ENCODE measurements at places on chromosomes 16 and 17.

DNA sequence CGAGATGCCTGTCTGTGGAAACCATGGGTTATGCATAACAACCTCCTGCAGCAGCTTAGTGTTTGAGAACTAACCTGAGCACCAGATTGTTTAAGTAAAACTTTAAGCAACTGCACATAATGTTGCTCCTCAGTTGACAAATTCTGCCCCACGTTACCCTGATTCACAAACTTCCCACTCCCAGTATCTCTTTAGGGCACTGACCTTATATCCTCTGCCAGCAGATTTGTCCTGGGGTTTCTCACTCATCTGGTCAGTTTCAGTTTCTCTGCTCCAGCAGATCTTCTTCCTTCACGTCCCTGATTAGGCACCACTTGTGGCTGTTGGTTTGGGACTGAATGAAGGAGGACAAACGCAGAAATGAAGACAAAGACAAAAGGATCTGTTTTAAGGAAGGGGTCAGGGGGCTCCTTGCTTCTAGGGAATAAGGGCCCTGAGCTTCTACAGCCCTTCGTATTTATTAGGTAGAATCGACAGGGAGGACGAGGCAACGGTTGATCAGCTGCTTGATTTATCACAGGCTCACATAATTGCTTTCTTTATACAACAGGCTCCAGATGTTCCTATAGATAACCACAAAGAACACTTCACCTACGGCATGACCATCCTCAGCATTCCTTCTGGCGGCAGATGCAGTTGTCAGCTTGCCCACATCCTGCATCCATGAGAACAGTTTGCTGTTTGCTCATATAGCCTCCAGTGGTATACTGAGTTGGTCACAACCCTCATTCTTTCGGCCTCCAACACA is 13.5 kb upstream of the ZNF689 start:
- no peak for DNase-seq

GRCh38 chr16:29878172-29878571 is 15.1 kb upstream of the CDIPT start:
- no peak for DNase-seq

DNA sequence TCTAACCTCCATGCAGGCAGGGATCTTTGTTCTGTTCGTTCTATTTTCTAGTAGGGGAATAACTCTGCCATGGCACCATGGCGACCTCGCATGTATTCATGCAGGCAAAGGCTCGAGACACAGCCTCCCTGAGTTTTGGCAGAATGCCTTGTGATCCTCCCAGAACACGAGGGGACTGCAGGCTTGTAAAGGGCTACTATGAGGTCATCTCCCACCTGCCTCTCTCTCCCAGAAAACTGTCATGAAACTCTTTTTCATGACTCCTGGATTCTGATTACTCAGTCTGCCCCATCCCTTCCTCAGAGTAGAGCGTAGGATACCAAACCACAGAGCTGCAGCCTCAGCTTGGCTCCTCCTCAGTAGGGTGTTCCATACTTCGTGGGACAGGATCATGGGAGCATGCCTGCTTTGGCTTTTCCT is 64.3 kb downstream of the IGF2BP1 start:
- DNase-seq, result no peak

DNA sequence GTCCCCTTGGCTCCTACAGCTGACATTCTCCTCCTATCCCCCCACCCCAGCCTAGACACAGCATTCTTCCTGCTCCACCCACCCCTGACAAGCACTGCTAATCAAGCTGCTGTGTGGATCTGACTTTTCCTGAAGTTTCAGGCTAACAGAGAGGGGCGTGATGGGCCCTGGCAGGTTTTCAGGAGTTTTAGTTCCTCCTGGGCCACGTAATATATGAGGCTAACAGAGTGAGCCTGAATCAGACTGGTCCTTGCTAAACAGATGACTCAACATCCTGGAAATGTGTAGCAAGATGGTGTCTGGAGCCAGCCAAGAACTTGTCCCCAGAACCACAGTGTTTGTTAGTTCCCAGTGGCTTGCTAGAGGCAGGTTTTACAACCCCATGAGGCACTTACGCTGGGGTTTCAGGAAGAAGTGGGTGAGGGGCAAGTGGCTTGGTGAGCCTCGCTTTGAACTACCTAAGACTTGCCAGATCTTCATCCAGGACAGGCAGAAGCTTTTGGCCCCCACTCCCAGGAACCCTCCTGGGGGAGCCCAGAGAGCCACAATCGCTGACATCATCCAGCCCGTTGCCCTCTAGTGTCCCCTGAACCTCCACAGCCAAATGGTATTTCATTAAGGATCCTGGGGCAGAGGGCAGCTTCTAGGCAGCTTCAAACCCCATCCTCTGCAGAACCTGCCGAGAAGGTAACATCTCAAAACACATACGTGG is 15.9 kb downstream of the TMEM92 start:
- no peak for DNase-seq

DNA sequence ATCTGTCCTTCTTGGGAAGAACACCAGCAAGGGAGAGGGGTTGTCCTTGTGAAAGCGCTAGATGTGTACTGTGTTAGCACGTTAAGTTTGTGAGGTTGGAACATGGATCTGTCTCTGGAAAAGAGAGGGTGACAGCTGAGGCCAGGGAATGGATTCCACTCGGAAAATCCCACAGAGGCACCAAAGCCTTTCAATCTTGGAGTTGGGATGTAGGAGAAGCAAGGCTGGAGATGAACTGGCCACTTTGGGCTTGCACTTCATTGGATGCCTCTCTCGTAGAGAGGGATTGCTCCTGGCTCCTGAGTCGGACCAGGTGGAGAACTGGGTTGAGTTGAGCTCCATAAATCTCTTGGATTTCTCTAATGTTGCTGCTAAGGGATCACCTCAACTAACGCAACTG is 67.2 kb downstream of the CCDC182 start:
- no peak for DNase-seq
